Activated CD8-positive, alpha-beta memory T cell treated with anti-CD3 and anti-CD28 coated beads, Interleukin-2, amount 50 U/mL, for 4 hours (primary cell): ENCODE measurements at places on chromosomes 6 and 20.

- DNase-seq: no peak
Measured at GRCh38 chr20:59835448-59836395, 97.7 kb downstream of the SYCP2 start.

DNA sequence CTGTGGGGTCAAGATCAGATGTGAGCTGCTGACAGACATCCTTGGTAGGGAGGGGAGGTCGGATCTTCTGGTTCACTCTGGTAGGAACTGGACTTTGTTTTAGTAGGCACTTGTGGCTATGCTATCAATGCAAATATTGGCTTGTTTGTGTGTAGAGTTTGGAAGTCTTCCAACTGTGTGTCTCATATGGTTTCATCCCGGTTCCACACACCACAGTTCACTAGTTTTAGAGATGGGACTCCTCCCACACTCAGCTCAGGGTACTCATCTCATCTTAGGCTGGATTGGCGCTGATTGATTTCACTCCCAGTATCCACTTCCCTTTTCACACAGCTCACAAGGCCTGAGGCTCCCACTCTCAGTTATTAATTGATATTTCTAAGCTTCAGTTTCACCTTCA, 161.3 kb downstream of the THBS2 start:
- DNase-seq: no peak

GRCh38 chr20:33386673-33387072, 14.6 kb downstream of the CDK5RAP1 start:
- DNase-seq: no peak

- no peak for DNase-seq
Measured at GRCh38 chr6:28982476-28983266, 22.4 kb downstream of the ZNF311 start.

DNA sequence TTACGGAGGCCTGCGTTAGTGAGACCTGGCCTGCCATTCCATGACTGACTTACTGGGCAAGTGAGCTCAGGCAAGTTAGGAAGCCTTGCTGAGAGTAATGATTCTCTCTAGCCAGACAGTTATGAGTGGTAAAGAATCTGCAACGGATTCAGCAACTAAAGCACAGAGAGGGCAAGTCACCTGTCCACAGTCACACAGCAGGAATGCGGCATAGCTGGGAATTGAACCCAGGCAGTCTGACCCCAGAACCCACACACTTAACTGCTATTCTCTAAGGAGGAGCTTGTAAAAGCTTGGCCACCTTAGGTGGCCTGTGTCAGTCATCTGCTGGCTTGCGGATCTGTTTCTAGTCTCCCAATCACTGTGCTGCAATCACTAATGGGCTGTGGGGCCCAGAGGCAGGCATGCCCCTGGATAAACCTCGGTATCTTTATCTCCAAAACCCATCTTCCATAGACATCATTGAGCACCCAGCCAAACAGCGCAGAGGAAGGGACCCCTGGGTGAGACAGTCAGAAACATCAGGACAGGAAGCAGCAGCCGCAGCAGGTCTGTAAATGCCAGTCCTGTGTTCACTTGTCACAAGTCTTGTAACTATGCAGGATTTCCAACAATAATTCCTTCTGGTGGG, 215.9 kb upstream of the KCNG1 start:
- no peak for DNase-seq

DNA sequence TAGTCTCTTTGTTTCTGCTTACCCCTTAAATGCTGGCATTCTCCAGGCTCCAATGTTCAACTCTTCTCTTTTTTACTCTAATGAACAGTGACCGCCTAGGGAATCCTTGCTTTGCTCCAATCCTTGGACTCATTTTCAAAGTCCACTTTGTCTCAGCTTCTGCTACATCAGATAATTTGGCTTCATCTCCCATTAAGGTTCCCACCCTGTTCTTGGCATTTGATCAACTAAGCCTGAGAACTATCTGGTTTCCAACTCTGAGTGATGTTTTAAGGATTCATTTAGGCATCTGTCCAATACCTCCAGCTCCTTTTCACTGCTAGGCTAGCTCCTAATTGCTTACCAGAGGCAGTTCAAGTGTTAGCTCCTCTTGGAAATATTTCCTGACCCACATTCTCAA, 64.9 kb downstream of the ME1 start:
- no peak for DNase-seq

- DNase-seq: no peak
Measured at GRCh38 chr6:51472745-51473487, 614.5 kb downstream of the PKHD1 start.

DNA sequence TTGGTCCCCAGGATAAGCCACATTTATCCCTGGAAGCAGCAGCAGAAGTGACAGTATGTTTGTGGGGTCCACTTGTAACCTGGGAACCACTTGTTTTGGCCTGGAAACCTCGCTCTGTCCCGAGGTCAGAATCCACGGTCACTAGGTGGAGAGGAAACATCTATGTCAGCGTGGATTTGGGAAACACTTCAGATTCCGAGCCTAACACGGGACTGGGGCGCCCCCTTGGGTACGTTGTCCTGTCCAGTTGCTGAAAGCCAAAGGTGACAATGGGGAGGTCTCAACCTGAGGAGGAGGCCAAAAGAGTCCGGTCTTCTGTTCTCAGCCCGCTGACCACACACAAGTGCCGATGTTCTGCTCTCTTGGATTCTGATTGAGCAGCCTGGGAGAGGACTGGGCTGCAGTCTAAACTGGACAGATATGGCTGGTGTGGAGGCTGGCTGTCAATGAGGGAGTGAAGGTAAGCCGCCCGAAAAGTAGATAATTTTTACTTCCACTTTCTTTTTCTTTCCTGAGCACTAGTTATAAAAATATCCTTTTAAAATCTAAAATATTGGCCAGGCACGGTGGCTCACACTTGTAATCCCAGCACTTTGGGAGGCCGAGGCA, 4.9 kb upstream of the ZFP57 start:
- no peak for DNase-seq

DNA sequence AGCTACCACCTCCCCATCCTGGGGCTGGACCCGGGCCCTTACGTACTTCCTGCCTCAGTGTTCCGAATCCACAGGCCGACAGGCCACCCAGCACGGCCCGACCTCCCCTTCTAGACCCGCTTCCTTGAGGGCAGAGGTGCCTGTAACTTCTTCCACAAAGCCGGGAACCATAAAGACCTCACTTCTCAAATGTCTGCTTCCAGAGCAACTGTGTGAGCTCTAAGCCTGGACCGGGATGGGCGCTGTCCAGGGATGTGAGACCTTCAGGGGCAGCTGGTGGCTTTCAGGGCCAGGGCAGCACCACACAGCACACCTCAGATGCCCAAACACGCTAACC, 9.3 kb downstream of the SLC2A4RG start:
- DNase-seq: no peak

GRCh38 chr20:52888096-52888495, 84.1 kb upstream of the TSHZ2 start:
- DNase-seq: no peak

DNA sequence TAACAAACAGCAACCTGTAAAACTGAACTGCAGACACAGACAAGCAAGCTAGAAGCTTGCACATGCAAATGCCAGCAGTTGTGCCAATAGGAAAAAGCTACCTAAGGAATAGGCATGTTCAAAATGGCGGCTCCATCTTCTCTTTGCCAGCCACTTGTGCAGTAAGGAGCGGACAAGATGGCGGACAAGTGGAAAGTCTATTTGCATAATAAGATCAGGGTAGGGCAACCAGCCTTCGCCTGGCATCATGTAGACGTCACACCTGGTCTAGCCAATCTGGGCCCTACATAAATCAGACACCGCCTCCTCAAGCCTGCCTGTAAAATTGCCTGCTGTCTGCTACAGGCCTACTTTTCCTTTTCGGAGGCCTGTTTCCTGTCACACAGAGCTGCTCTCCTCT, 18.0 kb downstream of the C6orf52 start:
- DNase-seq: no peak

DNA sequence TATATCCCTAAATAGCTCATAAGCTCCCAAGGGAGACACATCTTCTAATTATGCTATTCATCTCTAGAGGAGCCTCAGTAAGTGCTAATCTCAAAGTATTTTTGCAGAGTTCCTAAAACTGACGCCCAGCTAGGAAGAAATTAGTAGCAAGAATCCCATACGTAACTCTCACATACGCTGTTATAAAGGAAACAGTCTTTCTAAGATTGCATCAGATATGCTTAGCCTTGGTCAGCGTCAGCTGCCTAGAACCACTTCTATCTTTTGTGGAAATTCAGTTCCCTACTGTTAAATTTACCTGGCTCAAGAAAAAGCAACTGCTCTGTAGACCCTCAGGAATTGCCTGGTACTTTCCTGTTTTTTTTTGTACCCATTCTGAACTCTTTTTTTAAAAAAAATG, 13.6 kb downstream of the RIPOR2 start:
- DNase-seq: no peak

DNA sequence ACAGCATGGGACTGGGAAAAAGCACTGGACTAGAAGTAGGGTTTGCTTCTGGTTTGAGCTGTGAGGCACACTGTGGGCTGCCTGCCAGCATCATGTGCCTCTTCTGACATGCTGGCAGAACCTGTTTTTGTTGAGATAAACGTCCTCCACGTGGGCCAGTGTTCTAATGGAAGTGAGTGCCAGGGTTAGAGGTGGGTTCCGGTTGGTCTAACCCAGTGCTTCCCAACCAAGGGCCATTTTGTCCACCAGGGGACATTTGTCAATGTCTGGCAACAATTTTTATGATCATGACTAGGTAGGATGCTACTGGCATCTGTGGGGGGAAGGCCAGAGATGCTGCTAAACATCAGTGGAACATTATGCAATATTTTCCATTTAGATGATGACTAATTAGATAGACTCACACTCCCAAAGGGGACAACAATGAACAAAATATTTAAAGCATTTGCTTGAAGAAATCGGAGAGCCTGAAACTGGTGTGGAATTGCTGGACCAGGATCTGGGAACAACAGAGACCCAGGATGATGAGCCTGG, 7.8 kb upstream of the APMAP start:
- DNase-seq: no peak

DNA sequence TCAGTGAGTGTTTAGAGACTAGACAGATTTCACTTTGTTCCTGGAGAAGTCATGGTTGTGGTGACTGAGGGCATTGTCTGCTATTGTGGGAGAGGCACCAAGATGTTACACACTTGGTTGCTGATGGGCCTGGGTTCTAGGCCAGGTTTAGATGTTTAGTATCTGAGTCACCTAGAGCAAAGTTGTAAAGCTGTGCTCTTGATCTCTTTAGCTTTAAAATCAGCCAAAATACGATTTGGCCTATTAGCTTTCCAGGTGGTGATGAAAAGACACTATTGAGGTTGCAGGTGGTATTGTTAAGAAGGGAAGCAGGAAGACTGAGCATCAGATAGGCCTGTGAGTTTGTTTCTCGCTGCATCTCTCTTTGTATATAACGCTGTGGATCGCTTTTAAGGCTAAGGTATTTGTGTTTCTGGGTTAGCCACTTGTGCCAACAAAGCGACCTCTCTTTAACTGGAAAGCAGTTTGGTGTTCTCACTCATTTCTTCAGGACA, 48.6 kb downstream of the FOXO3 start:
- DNase-seq: no peak

DNA sequence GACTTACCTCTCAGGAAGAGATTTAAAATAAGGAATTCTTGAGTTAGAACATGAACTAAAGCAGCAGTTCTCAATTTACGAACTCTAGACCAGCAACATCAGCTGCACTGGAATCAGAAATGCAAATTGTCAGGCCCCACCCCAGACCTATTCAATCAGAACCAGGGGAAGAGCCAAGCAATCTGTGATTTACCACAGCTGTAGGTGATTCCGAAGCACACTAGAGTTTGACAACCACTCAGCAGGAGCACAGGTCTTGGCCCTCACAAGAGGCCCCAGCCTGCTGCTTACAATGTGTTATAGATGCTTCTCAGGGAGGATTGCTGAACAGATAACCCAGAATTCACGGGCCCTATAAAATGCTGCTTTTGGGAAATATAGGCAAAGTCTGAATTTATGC, 279.2 kb downstream of the PTPRK start:
- DNase-seq: no peak

- no peak for DNase-seq
Measured at GRCh38 chr20:20795721-20796120, 83.3 kb upstream of the RALGAPA2 start.

DNA sequence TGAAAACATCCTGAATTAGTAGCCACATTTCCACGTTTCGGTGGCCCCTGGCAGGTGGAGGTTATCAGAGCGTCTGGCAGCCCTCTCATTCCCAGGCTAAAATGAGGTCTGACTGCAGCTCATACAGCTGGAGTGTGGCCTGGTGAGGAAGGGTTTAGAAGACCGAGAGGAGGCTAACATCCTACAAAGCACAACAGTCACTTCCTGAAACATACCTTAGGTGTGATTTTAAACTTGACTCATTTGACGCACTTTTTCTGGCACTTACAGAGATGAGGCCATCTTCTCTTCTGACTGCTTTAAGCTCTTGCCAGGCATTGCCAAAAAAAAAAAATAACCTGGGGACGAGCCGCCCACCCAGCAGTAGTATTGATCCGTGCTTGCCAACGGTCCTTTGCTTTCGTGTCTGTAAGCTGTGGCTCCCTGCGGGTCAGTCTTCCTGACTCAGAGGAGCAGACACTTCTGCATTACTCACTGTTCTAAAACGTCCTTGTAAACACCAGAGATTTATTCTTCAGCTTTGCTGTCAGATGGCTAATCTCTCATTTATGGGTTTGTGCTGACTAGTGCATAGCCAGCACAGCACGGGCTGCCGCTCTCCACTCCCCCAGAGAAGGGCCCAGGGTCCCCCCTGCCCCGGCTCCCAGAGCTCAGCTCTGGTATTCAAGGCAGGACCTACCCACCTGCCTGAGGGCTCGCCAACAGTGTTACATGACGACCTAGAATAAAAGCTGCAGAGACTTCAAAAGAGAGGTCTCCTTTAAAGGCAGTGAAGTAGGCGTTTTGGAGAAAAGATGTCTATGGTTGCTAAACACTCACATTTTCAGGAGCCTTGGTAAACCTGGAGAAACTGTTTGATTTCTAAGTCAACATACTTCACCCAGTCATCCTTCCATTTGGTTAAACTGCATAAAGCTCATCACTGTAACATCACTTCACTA, 78.5 kb upstream of the FRMD1 start:
- DNase-seq: no peak

GRCh38 chr6:45679631-45680030, 301.9 kb upstream of the SUPT3H start:
- DNase-seq: no peak

DNA sequence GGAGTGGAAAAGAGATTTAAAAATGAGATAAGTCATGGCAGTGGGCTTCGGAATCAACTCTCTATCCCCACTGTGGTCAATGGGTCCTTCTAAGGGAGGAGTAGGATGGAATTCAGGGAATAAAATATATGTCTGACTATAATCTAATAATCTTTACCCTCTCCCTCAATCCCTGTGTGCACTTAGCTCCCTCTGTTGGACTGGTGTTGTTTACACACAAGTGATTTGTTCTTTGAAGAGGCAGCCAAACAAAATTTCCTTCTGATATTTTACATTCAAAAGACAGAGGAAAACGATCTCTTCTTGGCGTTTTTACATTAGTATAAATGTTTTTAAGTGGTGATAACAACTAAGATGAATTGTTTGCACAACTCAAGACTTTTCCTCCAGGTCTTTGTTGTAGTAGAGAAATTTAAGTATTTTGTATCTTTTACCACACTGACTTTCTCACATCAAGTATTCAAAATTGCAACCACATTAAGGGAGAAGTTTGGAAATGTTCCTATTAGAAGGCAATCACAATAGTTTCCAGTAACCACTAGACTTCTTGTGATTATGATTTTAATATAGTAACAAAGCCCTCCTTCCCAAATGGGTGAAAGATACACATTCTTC, 317.8 kb downstream of the CENPW start:
- no peak for DNase-seq

- DNase-seq: no peak
Measured at GRCh38 chr6:118875672-118876071, 18.3 kb upstream of the ASF1A start.
